Transverse colon (tissue), 4 donors: ENCODE measurements at places on chromosomes 4 and X.

- DNase-seq = no peak
Observed at GRCh38 chrX:130893356-130894085, 9.5 kb downstream of the ENOX2 start.

- no peak for DNase-seq
Observed at GRCh38 chr4:73197220-73197619, 61.4 kb downstream of the ANKRD17 start.

GRCh38 chrX:124229374-124229773, 103.1 kb upstream of the TEX13D start:
- no peak for DNase-seq

GRCh38 chrX:46211079-46211478, 334.1 kb downstream of the ZNF674 start:
- DNase-seq = no peak

DNA sequence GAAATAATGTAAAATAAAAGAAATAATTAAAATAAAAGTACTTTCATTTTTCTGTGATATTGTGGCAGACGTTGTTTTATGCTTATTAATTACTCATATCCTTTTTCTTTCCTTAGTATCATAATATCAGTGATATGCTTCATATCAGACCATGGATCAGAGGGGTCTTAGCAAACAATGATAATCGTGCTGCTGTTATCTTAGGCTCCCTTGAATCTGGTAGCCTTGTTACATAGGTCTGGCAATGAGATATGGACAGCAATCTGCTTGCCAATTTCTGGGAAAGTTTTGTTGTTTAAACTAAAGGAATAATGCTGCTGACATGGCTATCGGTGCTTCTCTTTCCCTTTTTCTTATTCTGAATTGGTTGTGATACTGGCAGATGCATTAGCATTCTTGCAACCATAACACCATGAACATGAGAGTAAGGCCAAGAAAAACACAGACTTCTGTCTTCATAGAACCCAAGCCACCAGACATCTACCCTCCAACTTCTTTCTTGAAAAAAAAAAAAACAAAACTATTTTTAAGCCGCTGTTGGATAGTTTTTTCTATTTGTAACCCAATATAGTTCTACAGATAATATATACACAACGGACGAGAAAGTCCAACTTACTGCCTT, 16.4 kb downstream of the EPHA5 start:
- DNase-seq = no peak

GRCh38 chr4:15833801-15834200, 55.7 kb downstream of the CD38 start:
- DNase-seq = no peak

DNA sequence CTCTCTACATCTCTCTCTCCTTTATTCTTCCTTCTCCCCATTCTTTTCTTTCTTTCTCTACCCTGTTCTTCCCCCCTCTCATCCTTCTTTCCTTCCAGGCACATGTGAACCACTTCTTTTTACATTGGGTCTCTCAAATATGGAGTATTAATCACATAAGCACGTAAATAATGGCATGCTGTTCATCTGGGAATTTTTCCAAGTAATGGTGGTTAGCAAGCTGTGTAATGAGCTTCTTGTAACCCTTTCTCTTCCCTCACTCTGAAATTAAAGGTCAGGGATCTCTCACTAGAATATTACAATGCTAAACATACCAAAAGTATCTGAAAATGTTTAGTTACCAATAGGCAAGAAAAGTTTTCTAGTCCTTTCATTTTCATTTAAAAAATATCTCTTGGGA, 239.9 kb upstream of the TEX13A start:
- no peak for DNase-seq

DNA sequence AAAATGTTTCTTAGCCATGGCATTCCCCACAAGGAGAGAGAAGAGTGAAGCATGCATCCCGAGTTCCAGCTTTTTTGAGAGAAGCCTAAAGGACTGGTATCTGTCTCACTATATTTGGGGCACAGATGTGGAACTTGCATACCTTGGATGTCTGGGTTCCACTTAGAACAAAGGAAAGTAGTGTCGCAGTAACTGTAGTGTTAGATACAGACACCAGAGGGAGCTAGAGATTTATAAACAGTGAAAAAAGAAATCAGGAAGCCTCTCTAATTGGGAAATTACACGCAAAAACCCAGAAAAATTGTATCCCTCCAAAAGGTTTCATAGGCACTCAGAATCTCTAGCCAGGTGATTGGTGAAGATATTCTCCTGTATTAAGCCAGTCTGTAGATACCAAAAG, 34.4 kb downstream of the AGTR2 start:
- no peak for DNase-seq

- DNase-seq = no peak
Observed at GRCh38 chr4:154999950-155000578, 208.4 kb upstream of the NPY2R start.
